Stimulated activated CD4-positive, alpha-beta T cell treated with anti-CD3 and anti-CD28 coated beads, TNF-alpha, amount 100 ng/mL, for 24 hours (primary cell): ENCODE measurements at places on chromosomes 4 and X.

- DNase-seq: no peak
These were observed 113.8 kb upstream of the ENPP6 start for GRCh38 chr4:184331268-184331995.

DNA sequence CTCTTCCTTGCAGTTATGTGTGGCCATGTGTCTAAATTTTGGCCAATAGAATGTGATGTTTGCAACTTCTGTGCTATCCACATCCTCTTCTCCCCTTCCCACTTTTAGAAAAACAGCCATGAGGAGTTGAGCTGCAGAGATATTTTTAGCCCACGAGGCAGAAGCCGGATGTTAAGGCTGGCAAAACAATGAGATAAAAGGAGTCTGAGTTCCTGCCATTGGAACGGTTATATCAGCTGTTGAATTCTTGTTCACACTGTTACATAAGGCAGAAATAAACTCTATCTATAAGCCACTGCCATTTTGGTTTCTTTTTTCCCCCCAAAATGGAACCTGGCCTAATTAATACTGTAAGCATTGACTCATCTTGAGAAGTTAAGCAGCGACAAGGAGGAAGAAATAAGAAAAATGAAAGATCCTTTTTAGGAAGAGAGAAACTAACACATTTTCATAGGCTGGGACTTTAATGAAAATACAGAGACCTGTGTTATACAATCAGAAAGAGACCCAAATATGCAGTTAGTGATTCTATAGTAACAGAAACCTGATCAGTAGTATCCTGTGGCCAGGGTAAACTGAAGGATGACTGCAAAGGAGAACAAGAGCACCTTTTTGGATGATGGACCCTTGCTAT is 200.5 kb downstream of the INPP4B start:
- no peak for DNase-seq

DNA sequence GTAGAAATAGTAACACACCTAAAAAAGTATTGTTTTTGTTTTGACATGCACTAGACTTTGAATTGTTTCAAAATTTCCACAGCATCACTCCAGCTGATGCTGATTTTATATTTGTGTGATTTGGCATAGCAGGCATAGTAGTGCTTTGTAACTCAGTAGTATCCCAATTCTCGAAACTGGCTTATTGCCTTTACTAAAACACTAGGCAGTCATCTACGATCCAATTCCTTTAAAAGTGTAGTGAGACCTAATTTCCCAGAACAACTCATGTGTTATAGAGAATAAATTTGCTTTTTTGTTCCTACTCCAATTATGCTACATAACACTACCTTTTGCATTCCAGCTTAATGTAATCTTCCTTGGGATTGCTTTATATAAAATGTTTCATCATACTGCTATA is 797.7 kb downstream of the ADGRL3 start:
- DNase-seq: no peak

- no peak for DNase-seq
These were observed 136.6 kb upstream of the SH3RF1 start for GRCh38 chr4:169407217-169407845.

GRCh38 chr4:15544248-15544729 is 74.6 kb downstream of the CC2D2A start:
- DNase-seq: no peak

DNA sequence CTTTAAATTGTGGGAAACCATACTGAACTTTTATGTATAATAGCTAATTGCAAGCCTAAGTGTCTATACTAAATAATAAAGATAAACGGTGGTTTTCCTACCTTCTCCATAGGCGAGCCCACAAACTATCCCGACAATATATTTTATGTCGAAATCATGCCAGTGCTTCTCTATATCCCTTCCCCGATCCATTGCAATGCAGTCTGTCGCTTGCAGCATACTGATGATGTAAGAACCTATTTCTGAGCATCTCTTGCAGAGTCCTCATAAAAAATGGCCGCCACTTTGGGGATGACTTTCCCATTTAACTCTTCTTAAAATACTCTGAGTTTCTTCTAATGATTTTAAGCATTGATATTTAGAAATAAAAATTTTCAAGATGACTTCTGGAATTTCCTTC is 58.1 kb upstream of the TLR3 start:
- no peak for DNase-seq

GRCh38 chr4:24143741-24144140 is 253.9 kb upstream of the PPARGC1A start:
- no peak for DNase-seq
